Amniotic stem cell (primary cell): ENCODE measurements at places on chromosomes 11 and 22.

- peak; percentile 68 for DNase-seq
Measured at GRCh38 chr11:118401880-118402590, 629 bp downstream of the ATP5MG start.

- DNase-seq, result no peak
Measured at GRCh38 chr11:57680552-57680874, 12.6 kb downstream of the ZDHHC5 start.

GRCh38 chr11:57457643-57458023 is 2.7 kb upstream of the RTN4RL2 start:
- no peak for DNase-seq

DNA sequence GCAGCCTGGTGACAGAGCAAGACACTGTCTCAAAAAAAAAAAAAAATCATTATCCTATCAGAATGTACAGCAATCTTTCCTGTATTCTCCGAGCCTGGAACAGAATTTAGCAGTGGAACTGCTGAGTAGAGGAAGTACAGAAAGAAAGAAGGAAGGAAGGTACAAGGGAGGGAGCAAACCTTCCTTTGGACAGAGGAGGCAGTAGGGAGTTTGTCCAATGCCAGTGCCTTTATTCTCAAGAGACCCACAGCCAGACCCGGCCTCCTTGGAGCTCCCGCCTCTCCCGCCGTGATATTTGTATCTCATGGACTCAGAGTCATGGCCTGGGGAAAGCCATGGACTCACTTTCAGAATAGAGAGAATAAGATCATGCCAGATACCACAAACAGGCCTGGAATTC is 37.7 kb upstream of the LRRC55 start:
- DNase-seq, result no peak

GRCh38 chr11:10695833-10696232 is 2.3 kb upstream of the IRAG1 start:
- no peak for DNase-seq

- no peak for DNase-seq
Measured at GRCh38 chr11:44359162-44359561, 49.2 kb upstream of the ALX4 start.

DNA sequence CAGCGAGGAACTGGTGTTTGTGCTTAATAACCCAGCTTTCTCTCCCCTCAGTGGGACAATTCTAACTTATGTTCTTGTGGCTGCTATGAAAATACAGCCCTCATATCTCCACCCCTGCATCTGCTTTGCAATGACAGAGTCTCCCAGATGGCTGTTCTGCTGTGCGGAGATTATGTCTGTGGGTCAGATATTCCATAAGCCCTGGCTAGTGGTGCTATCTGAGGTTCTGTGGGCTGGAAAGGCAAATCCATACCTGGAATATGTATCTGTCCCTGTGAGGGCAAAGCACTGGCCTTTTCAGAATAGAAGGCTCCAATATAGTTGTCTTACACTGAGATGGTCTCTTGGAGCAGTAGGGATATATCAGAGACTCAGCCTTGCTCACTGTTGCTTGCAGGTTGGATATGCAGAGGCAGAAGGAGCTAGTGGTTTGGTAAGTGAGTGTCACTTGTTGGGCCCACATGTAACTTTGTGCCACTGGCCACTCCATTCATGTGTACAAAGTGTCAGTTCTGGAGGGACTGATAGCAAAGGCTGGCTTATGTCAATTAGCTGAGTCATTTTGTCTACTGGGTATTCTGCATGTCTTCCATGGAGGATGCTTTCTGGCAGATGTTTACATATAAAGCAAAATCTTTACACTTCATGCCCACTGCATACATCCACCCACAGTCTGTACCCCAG is 246.6 kb downstream of the FAM76B start:
- DNase-seq, result no peak

GRCh38 chr11:31558001-31558400 is 48.4 kb downstream of the ELP4 start:
- no peak for DNase-seq

DNA sequence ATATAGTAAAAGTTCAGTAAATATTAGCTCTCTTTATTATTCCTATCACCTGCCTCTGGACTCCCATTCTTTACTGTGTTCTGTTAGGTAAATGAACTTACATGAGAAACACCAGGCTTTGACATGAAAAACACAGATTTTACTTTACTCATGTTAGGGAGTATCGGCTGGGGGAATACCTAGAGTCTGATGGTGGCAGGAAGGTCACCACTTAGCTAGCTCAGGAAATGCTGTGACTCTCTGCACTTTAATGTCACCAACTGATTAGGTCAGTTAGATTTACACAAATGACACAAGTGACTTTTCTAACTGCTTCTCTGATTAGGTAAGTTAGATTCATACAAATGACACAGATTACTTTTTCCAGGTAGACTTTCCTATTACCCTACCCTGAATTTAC is 225.1 kb downstream of the SWAP70 start:
- no peak for DNase-seq

DNA sequence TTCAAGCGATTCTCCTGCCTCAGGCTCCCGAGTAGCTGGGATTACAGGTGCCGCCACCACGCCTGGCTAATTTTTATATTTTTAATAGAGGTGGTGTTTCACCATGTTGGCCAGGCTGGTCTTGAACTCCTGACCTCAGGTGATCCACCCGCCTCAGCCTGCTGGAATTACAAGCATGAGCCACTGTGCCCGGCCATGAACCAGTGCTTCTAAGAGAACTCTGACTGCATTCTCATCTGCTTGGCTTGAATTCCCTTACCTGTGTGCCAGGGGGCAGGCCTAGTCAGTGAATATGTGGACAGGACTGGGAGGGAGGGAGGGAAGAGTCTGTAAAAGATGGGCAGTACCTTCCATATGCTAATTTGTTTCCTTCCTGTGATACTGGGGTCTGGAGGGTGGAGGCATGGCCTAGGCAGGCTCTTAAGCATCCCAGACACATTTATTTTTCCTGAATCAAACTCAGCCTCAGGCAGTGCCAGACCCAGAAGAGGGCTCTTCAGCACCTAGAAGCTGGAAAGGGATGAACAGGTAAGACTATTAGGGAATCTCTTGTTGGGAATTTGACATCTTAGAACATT is 6.6 kb downstream of the RPS25 start:
- no peak for DNase-seq

DNA sequence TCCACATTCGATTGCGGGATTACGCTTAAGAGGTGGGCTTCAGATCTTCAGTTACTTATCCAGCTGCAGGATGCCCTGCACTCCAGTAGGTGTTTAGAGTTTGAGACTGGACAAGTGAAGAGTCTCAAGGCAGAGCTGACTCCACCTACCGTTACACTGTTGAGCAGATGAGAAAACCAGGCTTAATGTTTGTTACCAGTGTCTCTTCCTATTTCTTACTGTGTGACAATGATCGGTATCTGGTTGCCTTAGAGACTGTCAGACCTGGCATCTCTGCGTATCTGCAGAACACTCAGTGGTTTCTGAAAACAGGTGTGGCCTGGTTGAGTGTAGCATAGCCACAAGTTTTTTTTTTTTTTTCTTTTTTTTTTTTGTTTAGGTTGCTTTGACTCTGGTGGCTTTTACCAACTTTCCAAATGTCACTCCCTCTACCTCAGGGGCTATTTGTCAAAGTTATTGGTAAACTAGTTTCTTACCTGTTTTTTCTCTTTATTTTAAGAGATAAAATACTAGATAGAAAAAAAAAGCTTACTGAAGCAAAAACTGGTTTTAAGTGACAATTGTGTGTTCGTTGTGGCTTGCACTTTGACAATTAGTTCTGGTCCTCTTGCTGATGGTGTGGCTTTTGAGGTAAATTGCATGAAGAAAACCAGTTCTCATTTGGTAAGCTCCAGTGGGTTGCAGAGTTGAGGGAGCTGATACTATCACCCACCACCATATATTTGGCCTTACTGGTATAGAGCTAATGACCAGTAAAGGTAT is 284.8 kb downstream of the ETS1 start:
- no peak for DNase-seq

DNA sequence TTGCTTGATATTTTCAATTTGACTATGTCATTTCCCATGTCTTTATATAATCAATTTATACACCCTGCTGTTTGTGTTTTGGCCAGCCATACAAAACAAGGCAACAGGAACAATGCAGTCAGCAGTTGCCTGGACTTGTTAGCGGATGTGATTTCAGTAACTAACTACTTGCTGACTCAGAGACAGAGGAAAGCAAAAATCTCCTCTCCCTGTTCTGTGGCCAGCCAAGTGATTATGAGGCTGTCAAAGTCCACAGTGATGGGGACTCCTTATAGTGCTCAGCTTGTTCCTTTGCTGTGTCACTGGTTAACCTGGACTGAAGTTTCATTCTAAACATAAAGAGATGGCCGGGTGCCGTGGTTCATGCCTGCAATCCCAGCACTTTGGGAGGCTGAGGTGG is 32.6 kb upstream of the APLP2 start:
- no peak for DNase-seq

DNA sequence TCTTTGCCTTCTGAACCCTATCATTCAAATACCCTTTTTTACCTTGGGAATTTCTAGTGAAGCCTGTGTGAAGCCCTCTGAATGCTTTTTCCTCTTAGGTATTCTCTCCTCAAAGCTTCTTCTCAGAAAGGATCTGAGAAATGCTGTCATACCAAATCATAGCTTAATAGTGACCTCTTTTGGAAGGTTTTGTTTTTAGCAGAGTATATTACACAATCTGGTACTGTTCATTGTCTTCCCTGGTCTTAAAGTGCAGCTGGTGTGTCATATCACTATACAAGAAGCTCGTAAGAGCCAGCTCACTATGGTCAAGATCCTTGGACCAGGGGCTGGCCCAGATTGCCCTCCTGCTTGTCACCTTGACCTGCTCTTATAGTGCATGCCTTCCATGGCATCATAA is 204.4 kb upstream of the ANO5 start:
- no peak for DNase-seq

DNA sequence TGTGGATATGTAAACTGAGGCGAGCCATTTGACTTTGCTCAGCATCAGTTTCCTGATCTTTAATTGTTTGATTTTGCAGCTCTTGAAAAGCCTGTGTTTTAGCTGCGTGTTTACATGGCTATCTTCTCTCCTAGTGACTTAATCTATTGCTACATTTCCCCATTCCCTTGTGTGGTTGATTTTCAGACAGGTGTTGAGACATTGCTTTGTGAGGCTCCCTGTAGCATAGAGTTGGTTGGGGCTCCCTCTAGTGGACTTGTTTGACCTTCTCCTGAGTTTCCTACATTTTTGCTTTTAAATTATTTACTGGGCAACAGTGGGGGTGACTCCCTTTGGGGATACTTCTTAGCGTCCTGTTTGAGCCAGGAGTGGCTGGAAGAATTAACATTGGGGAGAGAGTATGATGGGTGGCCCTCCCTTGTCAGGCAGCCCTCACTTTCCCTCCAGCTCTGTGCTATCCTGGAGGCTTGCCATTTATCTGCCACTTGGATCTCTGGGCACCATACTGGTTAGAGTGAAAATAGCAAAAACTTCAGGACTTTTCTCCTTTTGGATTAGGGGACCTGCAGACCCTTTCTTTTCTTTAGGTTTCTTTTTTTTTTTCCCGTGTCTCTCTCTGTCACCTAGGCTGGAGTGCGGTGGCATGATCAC is 9.2 kb upstream of the CBL start:
- peak; percentile 54 for DNase-seq

GRCh38 chr22:49676783-49677494 is 150.7 kb downstream of the BRD1 start:
- no peak for DNase-seq

DNA sequence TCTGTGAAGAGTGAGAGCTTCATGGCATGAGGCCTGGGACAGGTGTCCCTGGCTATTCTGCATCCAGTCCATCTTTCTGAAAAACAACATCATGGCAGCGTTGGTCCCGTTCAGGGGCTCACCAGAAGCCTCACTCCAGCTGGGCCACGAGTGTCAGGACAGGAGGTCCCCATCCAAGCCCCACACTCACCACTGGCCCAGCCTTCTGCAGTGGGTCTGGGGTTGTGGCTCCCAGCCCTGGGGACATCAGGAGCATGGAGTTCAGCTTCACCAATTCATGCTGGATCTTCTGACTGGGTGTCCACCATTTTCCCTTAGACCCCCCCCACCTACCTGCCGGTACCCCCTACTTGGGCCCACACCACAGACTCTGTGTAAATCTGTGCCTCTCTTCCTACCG is 400.3 kb downstream of the BRD1 start:
- DNase-seq, result no peak

DNA sequence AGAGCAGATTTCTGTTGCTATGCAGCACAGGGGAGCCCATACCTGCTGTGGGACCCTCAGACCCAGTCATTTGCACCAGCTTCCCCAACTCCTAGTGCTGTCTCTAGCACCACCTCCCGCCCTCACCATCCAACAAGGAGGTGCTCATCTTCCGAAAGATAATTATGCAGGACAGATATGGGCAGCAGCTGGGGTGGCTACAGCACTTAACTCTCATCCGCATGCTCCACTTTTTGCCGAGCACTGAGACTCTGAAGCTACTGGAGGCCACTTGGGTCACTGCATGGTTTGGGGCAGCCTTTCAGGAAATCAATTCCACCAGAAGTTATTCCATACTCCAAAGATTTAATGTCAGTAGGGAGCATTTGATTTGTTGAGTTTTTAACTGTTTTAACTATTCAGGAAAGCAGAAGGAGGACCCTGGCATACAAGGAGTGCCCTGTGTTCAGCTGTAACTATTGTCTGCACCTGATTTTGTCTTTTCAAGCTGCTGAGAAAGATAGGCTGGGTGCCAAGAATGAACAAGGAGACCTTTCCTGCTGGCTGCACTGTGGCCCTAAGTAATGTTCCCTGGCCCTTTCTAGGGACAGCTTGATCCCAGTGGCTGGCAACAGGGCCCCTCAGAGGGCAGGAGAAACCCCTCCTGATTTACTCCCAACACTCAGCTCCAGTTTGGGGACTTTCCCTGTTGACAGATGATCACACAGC is 67.3 kb upstream of the CSNK2A3 start:
- DNase-seq, result no peak

DNA sequence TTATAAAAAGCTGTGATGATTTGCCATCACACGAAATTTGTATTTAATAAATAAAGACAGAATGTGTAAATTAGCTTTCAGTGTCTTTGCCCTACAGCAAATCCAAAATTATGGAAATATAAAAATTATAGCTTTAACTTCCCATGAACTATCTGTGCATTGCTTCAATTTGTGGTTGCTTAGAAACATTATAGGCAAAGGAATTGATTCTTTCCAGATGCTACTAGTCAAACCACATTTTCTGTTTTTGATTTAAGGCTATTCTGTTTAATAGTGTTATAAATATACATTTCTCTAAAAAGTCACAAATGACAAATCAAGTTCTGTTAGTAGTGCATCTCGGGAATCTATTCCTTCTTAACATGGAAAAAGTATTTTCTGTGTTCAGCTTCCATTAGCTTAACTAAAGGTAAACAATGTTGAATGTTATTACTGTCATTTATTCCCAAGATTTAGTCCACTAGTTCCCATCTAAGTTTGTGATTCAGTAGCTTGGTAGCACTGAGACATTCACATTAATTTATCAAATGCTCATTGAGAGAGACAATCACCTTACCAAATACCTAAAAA is 1086.3 kb upstream of the CCDC90B start:
- no peak for DNase-seq

- DNase-seq, result no peak
Measured at GRCh38 chr11:2258501-2259465, 11.6 kb downstream of the ASCL2 start.

GRCh38 chr22:22737590-22737989 is 93.2 kb downstream of the GGTLC2 start:
- no peak for DNase-seq

GRCh38 chr11:59273373-59273841 is 60.7 kb upstream of the MPEG1 start:
- DNase-seq, result no peak
